Stimulated activated CD4-positive, alpha-beta T cell treated with anti-CD3 and anti-CD28 coated beads, Interleukin-15, amount 100 ng/mL, for 1 hour (primary cell): ENCODE measurements at places on chromosomes 2 and 18.

- DNase-seq, result no peak
Measured at GRCh38 chr18:6219116-6219717, 195.5 kb downstream of the L3MBTL4 start.

DNA sequence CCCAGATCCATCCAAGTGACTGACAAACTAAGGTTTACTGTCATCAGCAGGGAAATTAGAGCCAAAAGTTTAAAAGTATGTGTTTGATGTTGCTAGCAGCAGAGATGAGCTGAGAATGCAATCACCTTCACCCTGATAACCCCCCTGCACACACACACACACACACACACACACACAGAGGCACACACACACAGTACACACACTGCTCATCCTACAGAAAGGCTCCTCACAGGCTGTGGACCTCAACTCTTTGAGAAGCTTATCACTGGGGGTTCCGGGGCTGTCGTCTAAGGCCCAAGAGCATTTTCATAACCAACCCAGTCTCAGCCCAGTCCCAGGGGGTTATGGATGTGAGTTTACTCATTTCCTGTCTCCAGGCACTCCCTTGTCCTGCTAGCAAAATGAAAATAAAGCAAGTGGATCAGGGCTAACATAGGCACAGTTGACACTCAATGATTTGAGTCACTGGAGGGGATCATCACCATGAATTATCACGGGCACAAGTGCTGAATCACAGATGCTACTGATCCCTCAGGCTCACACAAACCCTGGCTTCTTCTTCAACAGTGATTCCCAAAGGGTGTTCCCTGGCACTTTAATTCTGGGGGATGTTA lies 76.6 kb downstream of the ALK start:
- DNase-seq, result no peak

DNA sequence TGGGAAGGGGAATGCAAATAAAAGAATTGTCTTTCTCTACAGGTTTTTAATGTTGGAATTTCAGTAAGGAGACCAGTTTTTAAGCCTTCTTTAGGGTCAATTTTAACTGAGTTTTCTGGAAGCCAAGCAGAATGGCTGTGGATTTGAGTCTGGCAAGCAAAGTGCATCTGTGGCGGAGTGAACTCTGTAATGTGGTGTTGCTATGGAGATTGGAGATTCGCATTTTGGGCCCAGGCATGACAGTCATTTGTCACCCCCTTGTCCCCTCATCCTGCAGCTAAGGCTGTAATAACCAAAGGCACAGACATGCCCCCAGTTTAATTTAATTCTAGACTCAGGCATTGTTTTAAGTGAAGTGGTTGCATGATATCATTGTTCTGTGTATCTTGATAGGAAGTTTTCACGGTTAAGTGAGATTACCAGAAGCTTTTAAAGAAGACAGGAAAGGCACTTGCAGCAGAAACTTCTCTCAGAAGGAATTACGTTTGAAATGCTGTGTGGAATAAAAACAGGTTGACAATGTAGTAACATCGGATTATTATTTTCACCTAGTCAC lies 30.6 kb downstream of the ARMC9 start:
- no peak for DNase-seq

DNA sequence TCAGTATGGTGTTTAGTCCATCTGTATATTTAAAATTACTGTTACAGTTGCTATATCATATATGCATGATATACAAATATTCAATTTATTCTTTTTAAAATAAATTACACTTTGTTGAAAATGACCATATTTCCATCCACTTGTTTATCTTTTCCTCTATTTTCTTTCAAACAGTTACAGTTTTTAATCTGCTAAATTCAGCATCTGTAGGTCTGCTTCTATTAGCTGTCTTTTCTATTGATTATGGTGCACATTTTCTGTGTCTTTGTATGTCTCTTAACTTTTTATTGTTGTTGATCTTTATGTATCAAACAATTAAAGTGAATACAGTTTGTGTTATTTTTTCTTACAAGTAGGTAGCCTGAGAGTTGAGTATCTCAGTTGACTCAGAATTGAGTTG lies 28.1 kb downstream of the IL18R1 start:
- no peak for DNase-seq

GRCh38 chr18:58848685-58849084 lies 16.0 kb upstream of the ZNF532 start:
- DNase-seq, result no peak
